ENCODE measurements at places on chromosomes 4 and X.

DNA sequence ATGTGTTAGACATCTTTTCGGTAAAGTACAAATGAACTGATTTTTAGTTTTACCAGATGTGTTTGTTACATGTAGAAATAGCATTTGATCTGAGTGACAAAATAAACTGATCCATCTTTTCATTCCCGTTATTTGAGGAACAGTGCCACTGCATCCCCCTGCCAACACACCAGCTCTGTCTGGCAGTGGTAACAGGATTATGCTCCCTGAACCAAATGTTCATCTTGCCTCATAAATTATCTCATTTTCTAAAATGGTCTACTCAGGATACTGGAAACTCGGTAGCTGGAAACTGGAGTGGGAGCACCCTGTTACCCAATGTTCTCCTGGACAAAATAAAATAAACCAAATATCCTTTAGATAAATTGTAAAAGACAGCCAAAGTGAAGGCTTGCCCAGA is 171.6 kb downstream of the FAT4 start:
- no peak for DNase-seq

DNA sequence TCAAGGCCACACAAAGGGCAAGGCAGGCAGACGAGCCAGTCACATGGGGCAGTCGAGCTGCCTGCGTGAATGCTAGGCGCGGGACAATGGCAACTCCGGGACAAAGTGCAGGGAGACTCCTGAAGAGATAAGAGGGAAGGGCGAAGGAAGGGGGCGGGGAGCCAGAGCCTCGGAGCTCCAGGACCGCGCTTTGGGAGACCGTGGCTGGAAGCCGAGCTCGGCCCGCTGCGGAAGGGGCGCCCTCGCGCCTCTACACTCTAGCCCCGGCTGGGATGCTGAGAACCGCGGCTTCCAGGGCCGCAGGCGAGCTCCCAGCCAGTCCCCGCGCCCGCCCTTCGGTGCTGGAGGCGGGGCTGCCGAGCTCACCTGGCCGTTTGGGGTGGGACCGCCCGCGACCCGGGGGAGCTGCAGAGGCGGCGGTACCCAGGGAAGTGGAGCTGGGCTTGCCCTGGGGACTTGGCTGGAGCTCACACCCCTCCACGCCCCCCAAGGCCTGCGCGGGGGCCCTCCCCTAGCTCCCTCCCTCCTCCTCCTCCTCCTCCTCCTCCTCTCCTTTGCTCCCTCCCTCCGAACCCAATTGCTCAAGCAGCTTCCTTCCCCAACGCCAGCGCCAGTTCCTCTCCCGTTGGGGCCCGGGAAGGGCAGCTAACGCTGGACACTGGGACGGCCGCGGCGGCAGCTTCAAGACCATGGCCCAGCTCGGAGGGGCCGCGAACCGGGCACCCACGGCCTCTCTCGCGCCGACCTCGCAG is at the start of gene SOWAHD:
SOWAHD (plus strand) TSS at position 610 of the 752 bp plus-strand sequence; CDS start at position 690, 80 bp downstream.
- peak; percentile 29 for DNase-seq

GRCh38 chr4:117889978-117890377 is 144.3 kb upstream of the NDST3 start:
- DNase-seq: no peak

DNA sequence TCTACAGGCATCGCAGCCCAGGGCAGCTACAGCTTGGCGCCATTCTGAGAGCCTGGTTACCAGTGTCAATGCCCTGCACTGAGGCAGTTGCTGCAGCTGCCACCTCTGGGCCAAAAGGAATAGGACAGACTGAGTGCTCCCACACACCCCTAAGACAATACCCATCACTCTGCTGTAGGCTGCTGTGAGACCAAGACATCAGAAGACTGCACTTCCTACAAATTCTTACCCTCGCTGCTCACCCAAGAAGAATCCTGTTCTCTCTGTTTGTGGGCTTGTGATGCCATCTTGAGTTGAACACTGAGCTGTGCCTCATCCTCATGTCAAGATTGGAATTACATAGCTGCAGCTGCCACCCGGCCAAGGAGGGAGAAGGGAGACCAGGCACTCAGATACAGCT is 1847.0 kb upstream of the PCDH10 start:
- DNase-seq: no peak

GRCh38 chr4:17309567-17310268 is 202.2 kb downstream of the QDPR start:
- DNase-seq: no peak

- DNase-seq: no peak
Measured at GRCh38 chr4:13731019-13731418, 103.5 kb upstream of the BOD1L1 start.

DNA sequence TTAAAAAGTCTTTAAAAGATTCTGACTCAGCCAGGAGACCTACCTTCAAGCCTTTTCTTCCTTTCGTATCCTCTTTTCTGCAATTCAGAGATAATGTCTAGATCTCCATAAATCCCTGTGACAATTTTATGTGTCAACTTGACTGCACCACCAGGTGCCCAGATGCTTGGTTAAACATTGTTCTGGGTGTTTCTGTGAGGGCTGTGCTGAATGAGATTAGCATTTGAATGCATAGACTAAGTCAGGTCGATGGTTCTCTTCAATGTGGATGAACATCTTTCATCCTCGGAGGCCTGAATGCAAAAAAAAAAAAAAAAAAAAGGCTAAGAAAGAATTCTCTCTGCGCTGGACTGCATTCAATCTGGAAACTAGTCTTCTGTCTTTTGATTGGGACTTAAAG is 1082.7 kb downstream of the NLGN4X start:
- DNase-seq: no peak

DNA sequence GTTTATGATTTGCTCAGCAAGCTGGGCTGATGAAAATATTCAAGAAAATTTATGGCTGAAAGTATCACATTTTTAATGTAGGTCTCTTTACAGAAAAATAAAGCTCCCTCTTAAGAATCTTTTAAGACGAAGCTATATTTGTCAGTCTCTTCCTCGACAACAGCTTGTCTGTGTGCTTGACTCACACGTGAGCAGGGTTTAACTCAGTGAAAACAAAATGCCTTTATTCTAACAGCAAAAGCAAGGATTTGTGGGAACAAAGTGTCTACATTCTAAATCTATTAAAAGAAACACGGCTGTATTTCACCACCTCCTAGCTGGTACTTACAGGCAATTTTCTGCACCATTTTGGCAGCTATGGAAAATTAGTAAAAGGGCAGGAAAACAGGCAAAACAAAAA is 75.5 kb downstream of the NYX start:
- DNase-seq: no peak

DNA sequence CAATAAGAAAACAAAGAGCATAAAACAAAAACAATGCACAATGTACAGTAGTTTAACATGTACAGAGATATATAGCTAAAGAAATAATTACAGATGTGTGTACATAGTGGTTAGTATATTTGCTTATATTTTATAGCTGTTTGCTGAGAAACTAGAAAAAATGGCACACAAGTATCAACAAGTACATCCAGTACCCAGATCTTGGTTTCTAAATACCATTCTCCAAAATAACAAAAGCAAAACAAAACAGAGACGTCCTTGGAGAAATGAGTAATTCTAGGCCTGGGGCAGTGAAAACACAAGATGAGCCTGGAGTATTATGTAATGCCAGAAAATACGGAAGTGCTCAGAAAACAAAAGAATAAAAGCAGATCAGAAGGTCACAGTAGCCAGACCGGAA is 189.6 kb downstream of the TMEM47 start:
- no peak for DNase-seq

DNA sequence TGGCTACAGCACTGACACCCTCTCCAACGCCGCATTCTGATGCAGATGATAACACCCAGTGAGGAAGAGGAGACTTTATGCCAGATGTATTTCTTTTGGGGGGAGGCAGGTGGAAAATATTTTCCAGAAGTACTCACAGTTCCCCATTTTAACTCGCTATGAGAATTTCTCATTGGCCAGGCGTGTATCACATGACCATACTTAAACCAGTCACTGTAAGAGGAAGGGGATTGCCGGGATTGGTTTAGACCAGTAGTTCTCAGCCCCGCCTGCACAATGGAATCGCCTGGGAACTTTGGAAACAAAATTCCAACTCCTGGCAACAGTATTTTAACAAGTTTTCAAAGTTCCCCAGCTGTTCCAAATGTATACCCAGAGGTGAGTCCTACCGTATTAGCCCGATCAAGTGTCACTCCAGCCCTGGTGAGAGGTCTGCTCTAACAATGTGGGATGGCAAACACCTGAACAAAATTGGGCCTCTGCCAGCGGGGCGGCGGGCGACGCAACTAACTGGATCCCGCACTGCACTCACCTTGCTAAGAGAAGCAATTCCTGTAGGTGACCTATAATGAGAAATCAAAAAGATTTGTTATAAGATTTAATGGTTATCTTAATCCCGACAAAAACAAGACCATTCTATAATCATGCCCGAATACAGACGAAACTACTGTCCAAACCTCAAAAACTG is 2.9 kb upstream of the MSL3 start:
- peak; percentile 52 for DNase-seq

DNA sequence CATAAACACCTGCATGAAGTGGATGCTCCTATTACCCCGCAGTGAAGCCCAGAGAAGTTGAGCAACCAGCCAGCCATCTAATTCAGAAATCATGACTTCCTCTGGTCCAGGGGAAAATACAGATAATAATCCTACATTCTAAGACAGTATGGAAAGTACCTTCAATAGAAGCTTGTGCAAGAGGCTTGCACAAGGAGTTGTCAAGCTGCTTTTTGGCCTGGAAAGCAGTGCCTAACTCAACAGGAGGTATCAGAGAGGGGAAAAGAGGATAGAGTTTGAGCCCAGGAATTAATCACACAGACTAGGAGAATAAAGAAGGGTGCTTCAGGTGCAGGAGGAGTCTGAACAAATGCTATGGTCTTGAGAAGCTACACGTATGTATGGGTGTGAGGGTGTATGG is 26.7 kb downstream of the TMEM192 start:
- DNase-seq: no peak

DNA sequence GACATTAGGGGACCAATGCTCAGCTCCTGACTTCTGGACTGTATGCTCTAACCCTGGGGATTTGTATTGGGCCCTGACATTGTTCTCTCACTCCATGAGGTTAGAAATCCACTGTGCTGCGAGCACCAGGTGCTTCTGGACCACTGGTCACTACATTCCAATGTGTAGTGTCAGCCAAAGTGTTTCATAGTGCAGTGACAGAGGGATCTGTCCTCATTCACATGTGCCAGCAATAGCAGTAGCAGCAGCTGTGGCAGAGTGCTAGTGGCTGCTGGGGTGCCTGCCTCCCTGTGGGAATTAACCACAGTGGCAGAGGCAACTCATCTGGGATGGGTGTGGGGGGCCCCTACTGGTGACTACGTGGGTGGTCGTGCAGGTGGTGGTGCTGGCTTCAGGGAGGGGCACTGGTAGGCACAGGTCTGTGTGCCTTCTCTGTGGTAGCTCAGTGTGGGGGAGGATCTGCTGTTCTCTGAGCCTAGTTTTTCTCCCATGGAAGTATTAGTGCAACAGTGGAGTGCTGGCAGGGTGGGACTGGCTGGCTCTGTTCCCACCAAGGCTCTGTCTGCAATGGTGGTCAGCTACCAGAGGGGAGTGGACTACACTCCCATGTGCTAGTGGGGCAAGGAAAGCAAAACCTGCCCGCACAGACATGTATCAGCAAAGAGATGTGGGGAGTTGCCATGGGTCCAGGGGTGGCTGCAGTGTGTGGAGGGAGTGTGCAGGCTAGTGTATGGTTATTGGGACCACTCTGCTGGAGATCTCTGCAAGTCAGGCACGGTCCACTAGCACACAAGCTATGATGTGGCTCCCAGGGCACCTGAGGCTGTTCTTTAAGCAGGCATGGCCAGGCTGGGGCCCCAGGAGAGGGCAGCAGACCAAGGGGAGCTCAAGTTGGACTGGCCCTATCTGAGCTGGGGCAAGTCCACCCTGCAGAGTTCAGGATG is 78.5 kb downstream of the SCLT1 start:
- no peak for DNase-seq

- DNase-seq: no peak
Measured at GRCh38 chr4:88697141-88697540, 488 bp downstream of the NAP1L5 start.

GRCh38 chrX:151745651-151746050 is 11.1 kb downstream of the CNGA2 start:
- DNase-seq: no peak

GRCh38 chr4:88613417-88613875 is 21.2 kb downstream of the HERC3 start:
- DNase-seq: peak; percentile 87

GRCh38 chr4:15936495-15936894 is 2.0 kb downstream of the FGFBP1 start:
- peak; percentile 7 for DNase-seq

DNA sequence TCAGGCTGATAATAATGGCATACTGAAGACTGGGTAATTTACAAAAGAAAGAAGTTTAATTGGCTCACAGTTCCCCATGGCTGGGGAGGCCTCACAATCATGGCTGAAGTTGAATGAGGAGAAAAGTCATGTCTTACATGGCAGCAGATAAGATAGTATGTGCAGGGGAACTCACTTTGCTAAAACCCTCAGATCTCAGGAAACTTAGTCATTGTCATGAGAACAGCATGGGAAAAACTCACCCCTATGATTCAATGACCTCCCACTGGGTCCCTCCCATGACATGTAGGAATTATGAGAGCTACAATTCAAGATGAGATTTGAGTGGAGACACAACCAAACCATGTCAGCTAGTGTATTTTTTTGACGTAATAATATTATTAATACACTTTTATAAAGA is 149.8 kb upstream of the BOD1L1 start:
- no peak for DNase-seq

DNA sequence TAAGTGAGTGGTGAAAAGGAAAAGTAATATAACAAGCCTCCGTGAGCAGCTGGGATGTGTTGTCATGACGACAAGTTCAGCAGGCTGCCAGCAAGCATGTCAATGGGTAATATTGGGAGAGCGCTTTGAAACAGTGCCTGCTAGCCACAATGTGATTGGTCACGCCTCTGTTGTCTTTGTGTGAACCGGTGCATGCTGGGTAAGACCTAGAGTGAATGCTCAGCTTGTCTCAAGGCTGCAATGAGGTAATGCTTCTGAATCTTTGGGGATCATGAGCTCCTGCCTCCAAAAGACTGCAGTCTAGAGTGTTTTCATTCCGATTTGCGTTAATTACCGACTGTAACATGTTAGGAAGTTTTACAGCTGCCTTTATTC is 54.9 kb downstream of the STOX2 start:
- peak; percentile 67 for DNase-seq

GRCh38 chr4:768076-768475 is 57.9 kb downstream of the CPLX1 start:
- DNase-seq: no peak

DNA sequence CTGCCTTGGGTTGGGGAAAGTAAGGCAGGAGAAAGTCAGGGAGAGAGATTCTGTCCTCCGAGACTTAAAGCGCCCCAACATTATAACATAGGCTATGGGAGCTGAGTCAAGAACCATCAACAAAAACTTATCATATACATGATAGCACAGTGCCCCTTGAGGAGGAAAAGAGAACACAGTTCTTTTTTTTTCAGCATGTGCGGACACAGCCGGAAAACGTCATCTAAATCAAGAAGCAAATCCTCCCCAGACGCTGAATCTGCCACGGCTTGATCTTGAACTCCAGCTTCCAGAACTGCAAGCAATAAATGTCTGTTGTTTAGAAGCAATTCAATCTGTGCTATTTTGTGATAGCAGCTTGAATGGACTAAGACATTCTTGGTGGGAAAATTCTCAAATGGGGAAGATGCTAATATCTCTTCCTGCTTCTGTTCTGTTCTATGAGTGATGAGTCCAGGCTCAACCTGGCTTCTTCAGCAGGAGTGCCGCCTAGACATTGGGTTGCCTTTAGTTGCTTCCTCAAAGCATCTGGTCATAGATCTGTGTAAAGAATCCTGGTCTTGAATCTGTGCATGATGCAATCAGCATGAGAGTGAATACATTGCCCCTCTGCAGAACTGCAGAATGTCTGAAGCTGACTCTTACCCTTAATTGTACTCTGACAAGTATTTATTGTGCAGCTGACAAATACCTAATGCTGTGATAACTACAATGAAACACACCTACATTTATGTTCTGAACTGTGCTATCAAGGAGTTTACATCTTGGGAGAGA is 549.8 kb upstream of the PRKX start:
- DNase-seq: peak; percentile 31
